Activated CD8-positive, alpha-beta memory T cell treated with anti-CD3 and anti-CD28 coated beads for 48 hours (primary cell): ENCODE measurements at places on chromosomes 11 and 22.

DNA sequence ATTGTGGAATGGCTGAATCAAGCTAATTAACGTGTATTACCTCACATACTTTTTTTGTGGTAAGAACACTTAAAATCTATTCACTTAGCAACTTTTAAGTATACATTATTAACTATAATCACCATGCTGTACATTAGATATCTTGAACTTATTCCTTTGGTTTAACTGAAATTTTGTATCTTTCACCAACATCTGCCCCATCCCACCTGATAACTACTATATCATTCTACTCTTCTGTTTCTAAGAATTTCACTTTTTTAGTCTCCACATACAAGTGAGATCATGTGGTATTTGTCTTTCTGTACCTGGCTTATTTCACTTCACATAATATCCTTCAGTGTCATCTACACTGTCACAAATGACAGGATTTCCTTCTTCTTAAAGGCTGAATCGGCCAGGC lies 17.1 kb upstream of the VWA5A start:
- no peak for DNase-seq

- DNase-seq = no peak
These were observed 198.1 kb upstream of the SEZ6L start for GRCh38 chr22:25970999-25971811.

DNA sequence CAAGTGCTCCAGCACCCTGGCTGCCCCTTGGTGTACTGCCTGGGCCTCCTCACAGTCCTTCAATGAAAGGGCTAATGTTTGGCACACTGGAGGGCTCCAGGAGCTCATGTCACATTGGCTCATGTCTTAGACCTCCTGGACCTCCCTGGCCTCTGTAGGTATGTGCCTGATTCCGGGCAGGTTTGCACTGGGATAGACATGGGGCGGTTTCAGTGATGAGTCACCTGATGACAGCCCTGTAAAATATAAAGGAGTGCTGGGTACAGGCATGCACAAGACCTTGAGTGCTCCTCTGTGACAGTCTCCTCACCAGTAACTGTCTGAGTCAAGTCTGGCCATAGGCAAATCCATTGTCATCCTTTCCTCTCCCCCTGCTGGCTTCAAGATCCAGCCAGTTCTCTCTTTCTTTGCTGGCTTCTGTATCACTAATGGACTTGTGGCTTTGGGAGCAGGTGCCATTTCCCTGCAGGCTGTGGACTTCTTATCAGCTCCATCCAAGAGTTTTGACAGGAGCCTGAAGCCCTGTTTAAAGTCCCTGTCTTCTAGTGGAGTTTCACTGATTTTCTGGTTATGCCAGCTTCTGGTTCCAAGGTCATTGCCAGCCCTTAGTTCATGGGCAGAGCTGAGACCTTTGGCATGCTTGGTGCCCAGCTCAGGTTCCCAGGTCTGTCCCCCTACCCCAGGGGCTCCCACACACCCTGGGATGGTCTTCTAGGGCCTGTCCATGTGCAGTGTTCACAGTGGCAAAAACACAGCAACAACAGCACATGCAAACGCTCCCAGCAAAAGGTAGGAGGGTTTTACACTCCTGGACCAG lies 22.7 kb upstream of the P2RY2 start:
- no peak for DNase-seq

- DNase-seq = no peak
These were observed 124.9 kb downstream of the GALNT18 start for GRCh38 chr11:11496879-11497278.
